Hepatocyte (in vitro differentiated cells): ENCODE measurements at places on chromosomes 7 and 10.

GRCh38 chr10:47381103-47381395, 3.0 kb downstream of the ZNF488 start:
- no peak for DNase-seq

GRCh38 chr10:30510184-30510931, 76.4 kb downstream of the MAP3K8 start:
- DNase-seq, result peak; percentile 33

- no peak for DNase-seq
Measured at GRCh38 chr10:76031099-76031498, 599.7 kb downstream of the LRMDA start.

GRCh38 chr7:28702171-28702570, 256.0 kb downstream of the TRIL start:
- DNase-seq, result no peak

DNA sequence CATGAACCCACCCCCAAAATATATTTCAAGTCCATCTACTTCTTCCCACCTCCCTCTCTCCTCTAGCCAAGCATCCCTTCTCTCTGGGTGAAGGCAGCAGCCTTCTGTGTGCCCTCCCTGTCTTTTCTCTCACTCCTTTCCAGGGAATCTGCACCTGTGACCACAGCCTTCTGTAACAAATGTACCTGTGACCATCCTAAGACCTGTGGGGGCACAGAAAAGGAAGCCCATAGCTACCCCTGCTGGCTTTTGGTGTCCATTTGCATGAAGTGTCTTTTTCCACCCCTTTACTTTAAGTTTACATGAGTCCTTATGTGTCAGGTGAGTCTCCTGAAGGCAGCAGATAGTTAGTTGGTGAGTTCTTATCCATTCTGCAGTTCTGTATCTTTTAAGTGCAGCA, 2.0 kb upstream of the TBXAS1 start:
- no peak for DNase-seq

- DNase-seq, result no peak
Measured at GRCh38 chr7:50920031-50920635, 137.4 kb upstream of the GRB10 start.

DNA sequence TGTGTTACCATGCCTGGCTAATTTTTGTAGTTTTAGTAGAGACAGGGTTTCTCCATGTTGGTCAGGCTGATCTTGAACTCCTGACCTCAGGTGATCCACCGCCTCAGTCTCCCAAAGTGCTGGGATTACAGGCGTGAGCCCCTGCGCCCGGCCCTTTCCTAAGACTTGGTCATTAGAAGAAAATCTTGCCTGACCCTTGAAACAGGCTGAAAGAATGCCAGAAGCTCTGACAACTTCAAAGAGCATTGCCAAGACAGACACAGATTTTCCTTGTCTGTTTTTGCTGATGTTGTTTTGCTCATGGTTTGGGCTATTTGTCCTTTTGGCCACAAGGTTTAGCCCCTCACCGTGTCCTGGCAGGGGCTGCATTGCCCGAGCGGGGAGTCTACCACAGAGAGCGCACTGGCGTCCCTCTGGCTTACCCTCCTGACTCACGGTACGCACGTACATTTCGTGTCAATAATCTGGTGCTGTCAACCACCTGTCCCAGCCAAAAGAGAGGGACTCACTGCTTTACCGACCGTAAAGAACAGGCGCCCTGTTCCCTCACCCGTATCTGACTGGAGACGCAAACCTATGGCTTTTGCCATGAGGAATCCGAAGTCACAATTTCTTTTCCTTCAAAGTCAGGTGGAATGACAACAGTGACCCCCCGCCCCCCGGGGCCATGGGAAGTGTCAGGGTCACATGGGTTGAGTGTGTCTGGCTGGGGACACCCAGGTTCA, 10.1 kb upstream of the INPP5A start:
- no peak for DNase-seq

DNA sequence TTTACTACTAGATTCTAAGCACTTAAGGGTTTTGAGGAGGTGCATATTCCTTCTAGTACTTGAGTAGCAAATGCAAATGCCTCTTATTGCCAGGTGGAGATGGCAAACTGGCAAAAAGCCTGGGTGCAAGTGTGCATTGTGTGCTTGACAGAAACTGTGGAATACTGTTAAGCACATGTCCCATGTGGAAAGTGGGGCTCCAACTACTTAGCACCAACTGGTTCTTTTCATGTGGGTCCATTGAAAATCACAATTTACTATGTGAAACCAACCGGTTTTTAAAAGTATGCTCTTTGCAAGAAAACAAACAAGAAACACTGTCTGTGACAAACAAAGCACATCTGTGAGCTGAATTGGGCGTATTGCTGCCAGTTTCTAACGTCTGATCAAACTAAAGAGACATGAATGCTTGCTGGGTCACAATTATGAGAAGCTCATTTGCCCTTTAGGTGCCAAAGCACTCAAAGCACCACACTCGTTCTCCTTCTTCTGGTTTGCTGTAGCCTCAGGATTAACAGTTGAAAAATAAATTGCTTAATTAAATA, 197.4 kb downstream of the SEMA3E start:
- no peak for DNase-seq

GRCh38 chr7:72538856-72539255, 126.7 kb upstream of the CALN1 start:
- DNase-seq, result no peak

DNA sequence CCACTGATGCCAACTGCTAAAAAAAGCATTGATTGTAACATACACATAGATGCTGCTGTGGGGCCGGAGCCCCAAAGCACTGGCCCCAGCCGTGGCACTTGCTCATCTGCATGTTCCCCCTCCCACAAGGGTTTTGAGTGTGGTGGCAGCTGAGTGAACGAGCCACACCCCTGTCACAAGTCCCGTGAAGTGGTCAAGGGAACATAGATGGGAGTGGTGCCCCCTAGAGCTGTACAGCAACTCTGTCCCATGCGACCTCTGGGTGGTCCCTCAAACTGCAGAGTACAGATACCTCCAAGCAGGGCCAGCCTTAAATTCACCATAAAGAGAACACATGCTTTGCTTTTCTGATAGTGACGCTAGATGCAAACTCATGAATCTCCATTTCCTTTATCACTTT, 503.3 kb upstream of the NRP1 start:
- DNase-seq, result no peak

GRCh38 chr10:122571892-122572291, 11.3 kb downstream of the DMBT1 start:
- DNase-seq, result no peak

GRCh38 chr7:133448012-133448411, 195.1 kb downstream of the EXOC4 start:
- no peak for DNase-seq

DNA sequence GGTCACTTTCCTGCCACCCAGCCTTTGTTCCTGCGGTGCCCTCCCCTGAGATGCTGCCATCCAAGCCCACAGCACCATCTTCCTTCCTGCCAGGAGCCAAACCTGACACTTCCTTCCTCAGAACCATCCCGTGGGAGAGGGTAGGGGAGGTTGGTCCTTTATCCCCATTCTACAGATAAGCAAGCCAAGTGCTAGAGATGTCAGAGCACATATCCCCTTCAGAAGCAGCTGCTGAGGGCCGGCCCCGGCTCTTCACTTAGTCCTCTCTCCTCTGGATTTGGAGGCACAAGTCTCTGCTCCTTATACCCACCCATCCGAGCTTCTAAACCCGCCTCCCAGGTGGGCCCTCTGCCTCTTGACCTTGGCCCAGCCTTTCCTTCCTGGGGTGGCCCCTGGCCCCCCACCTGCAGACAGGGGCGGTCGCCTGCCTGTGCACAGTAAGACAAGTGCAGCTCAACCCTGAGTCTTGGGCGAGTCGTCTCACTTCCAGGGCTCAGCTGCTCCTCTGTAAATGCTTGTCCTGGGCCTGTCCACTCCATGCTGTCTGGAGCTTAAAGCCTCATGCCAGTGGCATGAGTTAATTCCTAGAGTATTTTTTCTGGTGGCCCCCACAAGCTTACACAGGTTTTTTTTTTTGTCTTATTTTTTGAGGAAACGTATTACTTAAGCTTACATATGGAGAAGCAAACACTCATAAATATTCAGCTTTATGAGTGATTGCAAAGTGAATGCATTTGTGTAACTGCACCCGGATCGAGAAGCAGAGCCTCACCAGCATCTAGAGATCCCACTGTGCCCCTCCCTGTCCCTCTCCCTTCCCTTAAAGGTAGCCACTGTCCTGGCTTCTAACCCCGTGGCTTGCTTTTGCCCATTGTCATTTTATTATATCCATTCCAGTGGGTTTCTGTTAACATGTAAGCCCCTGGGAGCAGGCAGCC, 125.1 kb downstream of the CDH23 start:
- DNase-seq, result no peak

DNA sequence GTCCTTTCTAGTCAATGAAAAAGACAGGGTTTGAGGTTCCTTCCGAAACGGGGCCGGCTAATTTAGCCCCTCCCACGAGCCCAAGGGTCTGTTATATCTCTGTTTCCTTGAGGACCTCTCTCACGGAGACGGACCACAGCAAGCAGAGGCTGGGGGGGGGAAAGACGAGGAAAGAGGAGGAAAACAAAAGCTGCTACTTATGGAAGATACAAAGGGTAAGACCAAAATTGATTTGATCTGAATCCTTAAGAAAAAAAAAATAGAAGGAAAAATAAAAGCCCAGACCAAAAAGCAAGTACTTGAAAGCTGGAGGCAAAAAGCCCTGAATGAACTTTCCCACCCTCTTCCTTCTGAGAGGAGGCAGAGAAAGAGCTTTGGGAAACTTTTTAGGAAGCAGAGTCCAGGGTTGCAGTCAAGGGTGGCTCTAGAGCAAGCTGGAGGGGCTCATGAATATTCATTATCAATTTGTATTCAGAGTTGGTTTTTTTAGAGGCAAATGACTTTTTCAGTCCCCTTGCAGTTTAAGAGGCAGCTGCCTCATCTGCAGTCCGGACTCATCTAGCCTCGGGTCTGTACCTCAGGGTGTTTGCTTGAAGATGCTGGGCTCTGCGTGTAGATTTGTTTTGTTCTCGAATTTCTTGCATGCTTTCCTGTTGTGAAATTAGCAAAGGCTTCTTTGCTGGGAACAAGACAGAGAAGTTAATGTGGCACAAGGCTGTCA, at the start of gene ENTPD1:
ENTPD1 (plus strand) TSS at position 123 of the 721 bp plus-strand sequence; CDS start at position 200, 77 bp downstream.
- no peak for DNase-seq

GRCh38 chr7:44608916-44609648, 2.7 kb downstream of the OGDH start:
- no peak for DNase-seq

- DNase-seq, result no peak
Measured at GRCh38 chr10:74929197-74929596, 102.8 kb downstream of the KAT6B start.

GRCh38 chr10:32104622-32105509, 48.6 kb upstream of the KIF5B start:
- DNase-seq, result no peak

- no peak for DNase-seq
Measured at GRCh38 chr10:803041-803741, 113.7 kb upstream of the DIP2C start.

GRCh38 chr7:20129920-20130319, 87.3 kb downstream of the MACC1 start:
- DNase-seq, result no peak

DNA sequence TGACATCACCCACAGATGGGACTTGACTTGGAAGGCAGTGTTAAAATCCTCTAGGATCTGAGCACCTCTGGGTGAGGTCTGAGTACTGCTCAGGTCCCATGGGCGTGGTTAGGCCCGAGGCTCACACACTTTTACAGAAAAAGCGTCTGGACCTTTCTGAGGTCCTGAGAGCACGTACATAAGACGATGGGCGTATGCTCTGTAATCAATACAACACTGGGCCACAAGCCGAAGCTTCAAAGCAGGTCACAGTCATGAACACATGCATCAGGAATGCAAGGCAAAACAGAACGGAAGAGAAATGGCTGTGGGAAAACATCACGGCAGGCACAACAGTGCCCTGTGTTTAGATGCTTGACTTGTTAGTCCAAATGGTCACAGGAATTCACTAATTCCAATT, 112.2 kb downstream of the LARP4B start:
- no peak for DNase-seq

- DNase-seq, result no peak
Measured at GRCh38 chr10:29980084-29980483, 79.3 kb downstream of the JCAD start.

DNA sequence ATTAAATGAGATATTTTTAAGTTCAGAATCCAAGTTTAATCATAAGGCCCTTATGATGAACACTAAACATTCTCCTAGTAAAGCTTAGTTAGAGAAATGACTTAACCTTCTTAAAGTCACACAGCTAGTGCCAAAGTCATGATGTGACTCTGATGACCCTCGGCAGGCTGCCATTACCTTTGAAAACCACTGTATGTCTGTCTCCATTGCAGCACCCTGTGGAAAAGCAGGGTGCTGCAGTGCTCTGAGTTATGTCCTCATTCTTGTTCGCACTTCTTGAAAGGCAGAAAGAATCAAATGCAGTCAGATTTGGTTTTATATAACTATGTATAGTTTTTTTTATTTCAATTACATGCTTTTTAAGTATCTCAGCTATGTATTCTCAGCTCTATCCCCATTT, 105.0 kb downstream of the PHTF2 start:
- DNase-seq, result no peak

DNA sequence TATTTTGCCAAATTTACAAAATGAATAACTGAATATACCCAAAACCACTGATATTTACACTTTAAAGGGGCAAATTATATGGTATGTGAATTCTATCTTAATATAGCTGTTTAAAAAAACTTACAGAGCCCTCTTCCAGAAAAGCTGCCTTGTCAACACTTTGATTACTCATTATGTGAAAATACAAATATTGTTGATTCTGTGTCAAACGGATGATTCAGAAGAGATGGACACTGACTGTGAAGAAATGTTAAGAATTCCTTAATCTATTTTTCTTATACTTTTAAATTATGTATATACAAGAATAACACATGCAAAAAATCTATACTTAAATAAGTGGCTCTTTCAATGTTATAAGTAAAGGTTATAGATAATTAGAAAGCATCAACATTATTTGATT, 41.5 kb downstream of the SMURF1 start:
- DNase-seq, result no peak

GRCh38 chr10:97222326-97222961, 36.7 kb upstream of the SLIT1 start:
- DNase-seq, result peak; percentile 68

DNA sequence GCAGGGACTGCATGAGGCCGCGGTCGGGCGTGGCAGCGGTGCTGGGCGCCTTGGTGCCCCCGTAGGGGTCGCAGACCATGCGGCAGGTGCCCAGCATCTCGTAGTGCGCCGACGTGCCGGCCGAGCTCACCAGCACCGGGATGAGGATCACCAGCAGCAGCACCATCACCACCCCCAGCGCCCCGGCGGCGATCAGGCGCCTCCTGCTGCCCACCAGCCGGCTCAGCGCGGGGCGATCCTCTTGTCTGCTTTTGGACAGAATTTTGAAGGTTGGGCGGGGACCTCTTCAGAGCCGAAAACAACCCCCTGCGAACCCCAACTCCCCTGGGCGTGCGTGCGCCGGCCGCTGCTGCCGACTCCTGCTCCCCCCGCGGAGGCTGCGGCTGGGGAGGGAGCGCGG, 779 bp downstream of the C1QL3 start:
- peak; percentile 51 for DNase-seq

DNA sequence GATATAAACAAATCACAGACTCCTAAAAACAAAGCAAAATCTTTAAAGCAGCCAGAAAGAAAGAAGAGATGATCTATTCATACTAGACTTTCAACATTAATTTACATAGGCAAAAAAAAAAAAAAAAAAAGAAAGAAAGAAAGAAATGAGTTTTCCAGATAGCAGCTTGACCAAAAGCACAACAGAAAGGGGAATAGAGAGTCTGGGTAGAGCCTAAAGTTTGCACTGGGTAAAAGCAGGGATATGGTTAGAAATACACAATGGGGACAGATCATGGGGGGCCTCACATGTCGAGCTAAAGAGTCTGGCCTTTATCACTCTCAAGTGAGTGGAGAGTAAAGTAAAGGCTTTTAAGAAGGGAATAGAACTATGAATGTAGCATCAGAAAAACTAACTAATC, 169.8 kb downstream of the SGMS1 start:
- DNase-seq, result no peak

- no peak for DNase-seq
Measured at GRCh38 chr10:46050941-46051623, 5.0 kb upstream of the MSMB start.
